Naive thymus-derived CD8-positive, alpha-beta T cell (primary cell): ENCODE measurements at places on chromosomes 5 and 9. TPM values are rescaled to one million over a fixed set of nuclear protein-coding genes. Genes with fewer than 3 reads are reported as not detected.

DNA sequence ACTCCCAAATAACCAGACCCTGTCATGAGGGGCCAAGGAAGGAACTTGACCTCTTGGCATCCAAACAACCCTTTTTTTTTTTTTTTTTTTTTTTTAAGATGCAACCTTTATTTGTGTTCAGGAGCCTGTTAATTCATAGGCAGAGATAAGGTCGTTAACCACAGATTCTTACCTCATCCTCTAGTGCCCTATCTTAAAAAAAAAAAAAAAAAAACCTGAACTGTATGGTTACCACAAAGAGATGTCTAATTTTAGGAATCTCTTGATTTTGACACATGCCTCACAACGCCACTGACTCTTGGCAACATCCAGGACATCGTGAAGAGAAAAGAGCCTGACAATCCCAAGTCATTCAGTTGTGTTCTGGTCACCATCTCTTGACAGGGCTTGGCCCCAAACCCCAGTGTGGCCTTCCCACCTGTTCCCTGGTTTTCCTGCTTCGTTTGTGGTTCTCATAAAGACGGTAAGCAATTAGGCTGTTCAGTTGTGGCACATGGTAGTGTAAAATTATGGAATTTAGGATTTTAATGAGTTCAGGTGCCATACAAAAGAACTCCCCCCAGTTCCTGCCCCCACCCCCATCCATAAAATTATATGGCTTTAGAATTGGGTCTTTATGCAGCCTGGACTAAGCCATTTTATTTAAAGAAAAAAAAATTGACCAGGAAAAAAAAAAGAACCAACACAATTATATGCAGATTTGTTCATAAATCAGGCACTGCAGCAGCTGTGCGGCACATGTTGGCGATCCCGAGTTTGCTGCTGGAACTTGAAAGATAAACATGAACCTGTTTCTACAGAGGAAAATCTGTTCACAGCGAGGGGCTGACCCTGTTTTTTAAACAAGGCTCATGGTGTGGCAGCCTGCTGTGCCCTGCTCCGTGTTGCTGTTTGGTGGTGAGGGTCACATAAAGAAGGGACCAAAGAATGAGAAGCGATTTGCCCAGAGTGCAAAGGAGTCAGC is 267.8 kb upstream of the CLINT1 start:
- no peak for DNase-seq

DNA sequence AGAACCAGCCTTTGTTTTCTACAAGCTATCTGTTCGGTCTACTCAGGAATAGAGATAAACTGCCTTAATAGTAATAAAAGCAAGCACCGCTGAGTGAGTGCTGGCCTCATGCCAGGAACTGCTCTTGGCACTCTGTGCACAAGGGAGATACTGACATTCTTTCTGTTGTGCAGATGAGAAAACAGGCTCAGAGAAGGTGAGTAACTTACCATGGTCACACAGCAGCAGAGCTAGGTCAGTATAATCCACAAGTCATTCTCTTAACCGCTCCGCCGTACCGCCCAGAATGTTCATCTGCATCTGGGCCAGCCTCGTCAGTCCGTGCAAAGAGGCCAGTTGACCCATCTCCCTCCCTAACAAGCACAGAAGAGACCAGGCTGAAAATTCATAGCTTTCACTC is 27.4 kb downstream of the QRFP start:
- no peak for DNase-seq

DNA sequence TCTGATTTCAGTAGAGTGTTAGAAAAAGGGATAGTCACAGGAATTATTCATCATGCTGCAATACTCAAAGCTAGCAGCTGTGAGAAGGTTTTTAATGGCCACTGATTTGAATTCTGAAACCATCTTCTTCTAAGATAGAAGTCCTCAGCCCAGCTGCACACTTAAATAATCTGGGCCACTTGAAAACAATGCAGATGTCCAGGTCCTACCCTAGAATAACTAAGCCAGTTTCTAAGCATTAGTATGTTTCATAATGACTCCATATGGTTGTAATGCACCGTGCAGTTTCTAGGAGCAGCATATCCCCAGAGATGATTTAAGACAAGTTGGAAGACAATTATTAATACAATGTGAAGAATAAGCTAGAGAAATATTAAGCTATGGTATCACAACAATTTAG is 159.9 kb upstream of the FBXL17 start:
- no peak for DNase-seq

GRCh38 chr5:132746954-132747615 is at the start of gene CCNI2:
Gene CCNI2, plus strand, starts transcription at chr5:132747426. Its CDS starts 70 bp downstream, at chr5:132747496.
- peak; percentile 45 for DNase-seq

DNA sequence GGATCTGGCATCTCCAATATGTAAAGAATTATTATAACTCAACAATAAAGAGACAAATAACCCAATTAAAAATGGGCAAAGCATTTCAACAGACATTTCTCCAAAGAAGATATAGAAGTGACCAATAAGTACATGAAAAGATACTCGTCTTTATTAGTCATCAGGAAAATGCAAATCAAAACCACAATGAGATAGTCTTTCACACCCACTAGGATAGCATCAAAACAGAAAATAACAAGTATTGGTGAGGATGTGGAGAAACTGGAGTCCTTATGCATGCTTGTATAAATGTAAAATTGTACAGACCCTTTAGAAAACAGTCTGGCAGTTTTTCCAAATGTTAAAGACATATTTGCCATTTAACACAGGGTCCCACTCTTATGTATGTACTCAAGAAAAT is 39.1 kb upstream of the ITGA1 start:
- DNase-seq: no peak

DNA sequence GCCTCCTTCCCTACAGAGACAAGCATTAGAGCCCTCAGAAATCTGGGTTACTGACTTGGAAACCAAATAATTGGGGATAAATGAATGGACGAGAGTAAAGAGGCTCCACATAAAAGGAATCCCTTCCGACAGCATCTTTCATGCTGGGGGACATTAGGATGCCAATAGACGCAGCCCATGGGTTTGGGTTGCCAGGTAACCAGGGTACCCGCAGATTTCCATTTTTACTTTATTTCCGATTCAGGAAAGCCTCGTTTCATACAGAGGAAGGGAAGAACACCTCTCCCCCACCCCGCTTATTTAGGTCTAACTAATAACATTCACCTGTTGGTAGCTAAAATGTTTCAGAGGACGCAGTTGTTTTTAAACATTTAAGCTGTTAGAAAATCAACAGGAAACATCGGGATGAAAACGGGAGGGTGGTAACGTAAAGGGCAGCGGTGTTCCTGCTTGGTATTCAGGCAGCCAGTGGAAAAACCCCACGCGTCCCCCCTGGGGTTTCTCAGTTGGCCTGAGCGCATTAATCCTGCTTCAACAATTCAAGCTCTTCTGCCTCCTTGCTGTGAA is 179.5 kb downstream of the YTHDC2 start:
- no peak for DNase-seq

DNA sequence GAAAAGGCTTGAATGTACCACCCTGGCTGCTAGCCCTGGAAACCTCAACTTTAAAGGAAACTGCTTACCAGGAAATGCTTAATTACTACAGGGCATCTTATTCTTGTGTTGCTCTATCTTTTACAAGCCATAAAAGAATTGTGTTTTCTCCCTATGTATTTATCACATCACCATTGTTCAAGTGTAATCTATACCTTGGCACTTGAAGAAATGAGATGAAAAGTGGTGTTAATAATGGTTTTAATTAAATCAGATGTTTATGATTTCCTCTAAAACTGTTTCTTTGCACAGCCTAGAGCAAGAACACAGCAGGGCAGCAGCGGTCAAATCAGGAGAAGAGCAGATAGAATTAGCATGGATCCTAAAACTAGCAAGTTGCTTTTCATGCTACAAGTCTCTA is 131.8 kb upstream of the RGMB start:
- DNase-seq: no peak

GRCh38 chr9:137757613-137758029 is 120.0 kb upstream of the CACNA1B start:
- no peak for DNase-seq

DNA sequence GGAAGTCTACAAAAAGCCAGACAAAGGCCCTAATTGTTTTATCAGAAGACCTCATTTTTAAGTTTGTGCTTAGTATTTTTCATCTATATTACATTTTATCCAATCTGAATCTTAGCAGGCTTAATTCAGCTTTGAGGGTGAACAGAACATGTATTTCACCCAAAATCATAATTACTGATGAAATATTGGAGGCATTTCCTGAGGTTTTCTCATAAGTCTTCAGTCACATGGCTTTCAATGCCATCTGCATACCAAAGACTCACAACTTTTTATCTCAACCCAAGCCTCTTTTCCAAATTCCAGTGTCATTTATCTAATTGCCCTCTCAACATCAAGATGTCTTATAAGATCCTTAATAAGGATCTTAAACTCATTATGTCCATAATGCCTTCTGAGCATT is 150.8 kb downstream of the TTC39B start:
- DNase-seq: no peak

DNA sequence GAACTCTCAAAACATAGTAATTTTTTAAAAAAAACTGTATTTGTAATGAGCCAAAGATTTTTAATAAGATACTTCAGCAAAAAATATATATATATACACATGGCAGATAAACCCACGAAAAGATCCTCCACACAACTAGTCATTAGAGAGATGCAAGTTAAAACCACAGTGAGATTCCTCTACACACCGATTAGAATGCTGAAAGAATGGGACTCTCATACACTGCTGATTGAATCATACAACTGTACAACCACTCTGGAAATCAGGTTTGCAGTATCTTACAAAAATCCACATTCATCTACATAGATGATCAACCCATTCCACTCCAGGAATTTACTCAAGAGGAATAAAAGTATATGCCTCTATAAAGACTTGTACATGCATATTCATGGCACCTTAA is 43.7 kb downstream of the RASEF start:
- no peak for DNase-seq

GRCh38 chr5:41962491-41962890 is 37.4 kb downstream of the FBXO4 start:
- no peak for DNase-seq

DNA sequence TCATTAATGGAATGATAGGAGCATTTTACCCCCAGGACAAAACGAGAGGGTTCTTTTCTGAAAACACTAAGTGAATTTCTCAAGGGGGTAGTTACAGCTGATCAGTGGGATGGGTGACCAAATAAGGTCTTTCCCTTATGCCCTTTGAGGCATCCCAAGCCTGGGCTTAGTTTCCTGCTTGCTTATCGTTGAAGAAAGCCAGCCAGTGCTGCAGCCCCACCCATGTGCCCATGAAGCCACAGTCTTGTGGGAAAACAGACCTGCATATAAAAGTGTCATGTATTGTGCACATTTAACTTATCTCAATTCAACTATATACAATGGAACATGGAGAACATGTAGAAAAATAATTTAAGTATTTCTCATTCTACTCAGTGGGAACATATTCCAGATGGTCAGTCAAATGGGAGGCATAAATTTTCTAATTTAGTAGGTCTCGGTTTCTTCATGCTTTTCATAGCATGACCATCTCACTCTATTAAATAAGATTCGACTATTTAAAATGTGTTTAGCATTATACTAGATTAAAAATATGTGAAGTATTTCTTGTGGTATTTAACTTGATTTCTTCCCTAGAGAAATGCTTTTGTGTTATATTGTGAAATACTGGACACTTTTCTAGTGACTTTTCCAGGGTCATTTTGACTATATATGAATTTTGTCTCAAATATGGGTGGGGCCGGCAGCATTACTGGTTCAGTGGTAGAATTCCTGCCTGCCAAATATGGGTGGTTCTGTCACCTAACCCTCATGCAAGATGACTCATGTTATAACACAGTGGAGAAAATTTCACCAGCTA is 189.7 kb upstream of the SGCD start:
- DNase-seq: no peak

Gene IL7R
- total RNA-seq: 1,319 TPM
